NCI-H1930 (cell line): ENCODE measurements at places on chromosomes 5 and 9.

- DNase-seq, result no peak
These were observed 6.4 kb upstream of the RFK start for GRCh38 chr9:76400534-76401096.

GRCh38 chr9:98083061-98083501 lies 26.5 kb downstream of the NANS start:
- no peak for DNase-seq

GRCh38 chr9:111484572-111484894 lies 350 bp upstream of the ECPAS start:
- DNase-seq, result no peak

DNA sequence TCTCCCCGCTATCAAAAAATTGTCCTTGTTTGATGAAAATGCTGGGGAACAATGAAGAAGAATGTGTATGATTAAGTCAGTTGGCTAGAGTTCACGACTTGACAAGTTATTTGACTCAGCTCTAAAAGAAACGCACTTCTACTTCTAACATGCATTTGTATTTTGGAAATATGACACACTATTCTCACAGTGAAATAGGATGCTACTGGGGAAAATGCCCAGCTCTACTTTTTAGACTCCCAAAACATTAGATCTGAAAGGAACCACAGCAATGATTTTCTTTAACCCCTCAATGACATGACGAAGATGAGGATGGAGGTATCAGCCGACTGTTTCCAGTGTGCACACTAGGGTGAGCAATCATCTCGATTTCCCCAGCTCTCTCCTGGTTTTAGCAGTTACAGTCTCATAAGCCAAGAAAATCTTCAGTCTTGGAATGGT lies 83.6 kb upstream of the PCSK1 start:
- no peak for DNase-seq

DNA sequence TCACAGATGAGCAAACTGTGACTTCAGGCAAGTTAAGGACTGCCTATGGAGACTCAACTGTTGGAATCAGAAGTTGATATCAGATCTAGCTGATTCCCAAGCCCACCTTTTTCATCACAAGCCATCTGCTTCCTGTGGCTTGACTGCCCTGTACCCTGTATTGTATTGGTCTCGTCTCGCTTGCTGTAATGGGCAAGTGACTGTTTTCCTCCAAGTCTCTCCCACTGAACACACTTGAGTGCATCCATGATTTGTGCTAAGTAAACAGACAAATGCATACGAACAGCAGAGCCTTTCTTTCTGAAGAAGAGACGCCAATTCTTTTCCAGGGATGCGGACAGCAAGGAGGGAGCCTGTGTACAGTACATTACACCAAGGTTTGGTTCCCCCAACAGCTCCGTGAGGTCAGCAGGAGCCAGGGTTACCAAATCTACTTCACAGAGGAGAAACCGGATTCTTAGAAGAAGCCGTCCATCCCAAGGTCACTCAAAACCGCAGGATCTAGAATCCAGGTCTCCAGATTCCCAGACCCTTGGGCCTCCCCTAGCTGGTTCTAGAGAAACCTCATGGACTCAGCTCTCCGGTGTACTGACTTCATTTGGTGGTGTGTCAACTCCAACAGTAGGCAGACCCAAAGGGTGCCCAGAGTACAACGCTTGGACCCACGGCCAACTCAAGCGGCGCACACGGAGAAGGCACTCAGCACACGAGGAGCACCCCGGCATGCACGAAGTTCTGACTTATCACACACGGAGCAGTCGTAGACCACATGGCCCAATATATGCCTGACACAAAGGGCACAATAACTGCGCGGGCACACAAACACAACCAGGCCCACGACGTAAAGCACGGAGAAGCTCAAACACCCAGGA lies 1.1 kb downstream of the BAG1 start:
- DNase-seq, result no peak

DNA sequence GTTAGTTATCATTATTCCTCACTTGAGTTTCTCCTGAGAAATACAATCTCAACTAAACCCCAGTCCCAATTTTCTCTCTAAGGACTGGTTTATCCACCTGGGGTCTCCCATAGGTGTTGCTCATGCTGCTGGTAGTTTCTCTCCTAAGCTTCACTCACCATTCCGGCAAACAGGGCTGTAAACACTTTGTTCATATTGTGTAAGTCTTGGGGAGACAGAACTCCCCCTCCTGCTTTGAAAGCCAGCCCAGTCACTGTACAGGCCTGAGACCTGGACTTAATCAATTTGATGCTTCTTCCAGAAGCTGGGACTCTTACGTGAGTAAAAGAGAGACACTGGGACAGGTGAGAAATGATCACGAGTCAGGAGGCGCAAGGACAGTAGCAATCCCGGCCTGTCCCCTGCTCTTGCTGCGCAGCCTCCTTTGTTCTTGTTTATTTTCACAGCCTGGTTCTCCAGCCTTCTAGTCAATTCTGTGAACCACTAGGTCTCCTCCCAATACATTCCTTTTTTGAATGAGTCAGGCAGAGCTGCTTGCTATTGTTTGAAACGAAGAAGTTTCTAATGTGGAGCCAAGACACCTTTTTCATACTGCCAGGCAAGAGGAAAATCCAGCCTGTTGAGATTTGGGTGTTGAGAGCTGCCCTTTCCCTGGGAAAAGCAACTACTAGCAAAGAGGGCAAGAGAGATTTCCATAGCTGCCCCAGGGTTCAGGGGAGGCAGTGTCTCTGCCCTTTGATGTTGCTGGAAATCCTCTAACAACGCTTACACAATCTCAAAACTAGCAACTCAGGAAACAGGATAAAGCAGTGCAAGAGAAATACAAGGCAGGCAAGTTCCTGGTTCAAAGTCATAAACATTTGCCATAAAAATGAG lies 9.2 kb upstream of the SHROOM1 start:
- no peak for DNase-seq

DNA sequence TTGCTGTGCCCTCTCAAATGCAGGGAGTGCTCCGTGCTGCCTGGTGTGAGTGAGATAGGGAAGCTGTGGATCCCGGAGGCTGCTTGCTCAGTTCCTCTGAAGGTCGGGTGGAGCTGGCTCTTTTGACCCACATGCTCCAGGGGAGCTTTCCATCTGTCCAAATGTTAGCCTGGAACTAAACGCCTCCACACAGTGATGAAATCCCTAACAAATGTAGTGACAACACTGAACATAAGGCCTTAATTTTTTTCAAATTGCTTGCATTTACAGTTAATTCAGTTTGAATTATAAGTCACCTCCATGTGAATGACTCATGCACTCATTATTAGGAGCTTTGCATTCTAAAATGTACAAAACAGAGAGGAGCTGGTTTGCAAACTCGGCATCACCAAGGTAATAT lies 27.0 kb downstream of the PRDM6 start:
- no peak for DNase-seq

- DNase-seq, result no peak
These were observed 51.4 kb upstream of the BNC2 start for GRCh38 chr9:16921855-16922254.

- DNase-seq, result no peak
These were observed 23.5 kb downstream of the MED10 start for GRCh38 chr5:6354848-6355247.

GRCh38 chr5:113005454-113005853 lies 28.9 kb downstream of the DCP2 start:
- no peak for DNase-seq

GRCh38 chr5:170471551-170472178 lies 32.2 kb upstream of the KCNIP1 start:
- DNase-seq, result no peak

DNA sequence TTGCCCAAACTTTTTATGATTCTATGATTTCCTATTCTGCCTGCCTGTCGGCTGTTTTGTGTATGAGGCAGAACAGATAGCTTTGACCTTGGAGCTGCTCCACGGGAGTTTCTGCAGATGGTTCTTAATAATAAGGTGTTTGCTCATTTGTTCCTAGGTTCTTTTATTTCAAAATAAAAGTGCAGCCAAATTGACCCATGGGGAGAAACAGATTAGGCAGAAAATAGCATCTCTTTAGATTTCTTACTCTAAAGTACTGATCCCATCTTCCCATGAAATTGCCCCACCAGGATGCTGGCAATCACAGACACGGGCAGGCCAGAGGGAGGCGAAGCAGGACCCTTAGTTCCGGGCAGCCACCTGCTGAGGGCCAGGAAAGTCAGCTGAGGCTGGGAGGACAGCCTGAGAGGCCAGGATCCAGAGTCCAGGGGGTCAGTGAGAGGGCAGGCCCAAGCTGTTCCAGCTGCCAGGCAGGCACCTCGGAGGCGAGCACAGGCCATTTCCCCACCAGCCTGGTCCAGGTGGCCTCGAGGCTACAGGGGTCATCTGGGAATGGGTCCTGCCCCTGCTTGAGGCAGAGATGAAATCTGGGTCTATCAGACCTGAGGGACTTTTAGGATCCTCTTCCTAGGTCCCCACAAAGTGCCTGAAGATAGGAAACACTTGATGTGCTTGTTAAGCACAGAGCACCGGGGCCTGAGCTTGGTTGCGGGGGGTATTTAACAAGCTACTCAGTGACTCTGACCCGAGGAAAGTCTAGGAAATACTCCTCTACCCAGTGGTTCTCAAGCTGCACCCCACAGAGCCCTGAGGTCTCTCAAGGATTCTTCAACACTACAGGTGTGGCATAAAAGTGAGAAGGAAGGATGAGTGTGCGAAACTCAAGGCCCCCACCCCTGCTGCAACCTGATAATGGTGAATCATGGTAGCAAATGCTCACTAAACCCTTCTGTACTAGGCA lies 145.4 kb downstream of the CMYA5 start:
- no peak for DNase-seq
